ENCODE measurements at places on chromosomes 16 and 17. TPM values are rescaled to one million over a fixed set of nuclear protein-coding genes. Genes with fewer than 3 reads are reported as not detected.

- DNase-seq: no peak
Measured at GRCh38 chr17:75542728-75543336, 17.3 kb downstream of the LLGL2 start.

DNA sequence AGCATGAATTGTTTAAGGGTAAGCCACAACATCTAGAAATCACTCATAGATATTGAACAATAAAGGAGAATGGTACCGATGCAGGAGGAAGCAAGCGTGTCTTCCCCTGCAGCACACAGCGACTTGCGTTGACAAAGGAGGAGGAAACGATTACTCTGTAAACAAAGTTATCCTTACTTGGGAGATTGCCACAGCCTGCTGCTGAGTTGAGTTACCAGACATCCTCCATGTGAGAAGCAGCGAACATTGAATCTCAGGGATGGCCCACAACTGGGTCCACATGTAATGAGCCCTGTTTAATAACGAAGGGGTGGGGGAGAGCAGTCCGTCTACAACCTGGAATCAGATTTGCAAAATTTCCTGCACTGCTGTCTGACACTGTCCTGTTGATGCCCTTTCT, 27.7 kb downstream of the CLUH start:
- no peak for DNase-seq

Gene C17orf78
- not detected for total RNA-seq

Gene PRSS8
- total RNA-seq: 107 TPM

Gene KRTAP2-1
- not detected for total RNA-seq

- no peak for DNase-seq
Measured at GRCh38 chr16:88922114-88922825, 54.7 kb downstream of the CBFA2T3 start.

- DNase-seq: no peak
Measured at GRCh38 chr17:49891271-49891670, 43.4 kb upstream of the TAC4 start.

DNA sequence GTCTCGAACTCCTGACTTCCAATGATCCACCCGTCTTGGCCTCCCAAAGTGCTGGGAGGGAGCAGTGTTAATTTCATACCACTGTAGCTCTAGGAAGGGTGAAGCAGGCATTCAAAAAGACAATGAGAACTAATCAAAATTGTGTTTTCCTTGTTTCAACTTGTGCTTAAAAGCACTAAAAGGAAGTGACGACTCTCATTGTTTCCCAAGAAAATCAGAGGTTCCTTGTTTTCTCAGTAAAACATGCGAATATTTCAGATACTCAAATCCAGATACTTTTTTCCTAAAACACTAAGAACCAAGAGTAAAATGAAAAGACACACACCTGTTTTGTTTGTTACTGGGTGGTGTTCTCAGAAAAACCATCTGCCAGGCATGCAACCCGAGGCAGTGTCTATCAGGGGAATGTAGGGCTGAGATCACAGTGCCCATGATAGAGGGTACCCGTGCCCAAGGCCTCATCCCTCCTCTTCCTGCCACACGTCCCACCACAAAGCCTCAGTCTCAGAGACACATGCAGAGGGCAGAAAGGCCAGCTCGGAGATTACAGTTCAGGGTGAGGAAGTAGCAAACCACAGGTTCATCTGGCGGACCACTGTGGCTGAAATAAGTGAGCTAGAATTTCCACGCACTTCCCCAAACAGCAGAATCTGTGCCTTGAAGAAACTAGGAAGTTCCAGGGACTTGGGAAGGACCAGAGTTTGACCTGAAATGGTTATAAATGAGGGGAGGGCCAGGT, 33.7 kb downstream of the GINS3 start:
- no peak for DNase-seq

DNA sequence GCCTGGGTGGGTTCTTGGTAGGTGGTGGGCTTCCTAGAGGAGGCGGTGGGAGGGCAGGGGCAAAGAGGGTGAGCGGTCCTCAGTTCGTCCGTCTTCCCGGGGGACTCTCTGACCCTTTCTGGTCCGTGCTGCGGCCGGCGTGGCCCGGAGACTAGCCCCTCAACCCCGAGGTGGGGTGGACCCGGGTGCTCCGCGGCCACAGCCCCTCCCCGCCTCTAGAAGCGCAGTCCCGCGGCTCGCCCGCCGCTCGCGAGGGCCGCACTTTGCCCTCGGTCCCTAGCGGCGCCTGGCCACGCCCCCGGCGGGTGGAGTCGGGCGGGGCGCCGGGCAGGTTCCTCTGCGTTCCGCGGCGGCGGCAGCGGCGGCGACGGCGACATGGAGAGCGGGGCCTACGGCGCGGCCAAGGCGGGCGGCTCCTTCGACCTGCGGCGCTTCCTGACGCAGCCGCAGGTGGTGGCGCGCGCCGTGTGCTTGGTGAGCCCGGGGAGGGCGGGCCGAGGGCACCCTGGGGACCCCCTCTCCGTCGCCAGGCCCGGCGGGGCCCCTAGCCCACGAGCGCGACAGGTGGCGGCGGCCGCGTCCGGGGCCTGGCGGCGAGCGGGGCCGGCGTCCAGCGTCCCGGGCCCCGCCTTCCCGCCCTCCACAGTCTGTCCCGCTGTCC, at the start of gene SYNGR2:
SYNGR2 (plus strand) TSS at position 340 of the 661 bp plus-strand sequence; CDS start at position 376, 36 bp downstream.
- peak; percentile 87 for DNase-seq

GRCh38 chr16:78216166-78216745, 116.8 kb downstream of the WWOX start:
- DNase-seq: no peak

GRCh38 chr16:78396673-78397072, 297.2 kb downstream of the WWOX start:
- DNase-seq: no peak

DNA sequence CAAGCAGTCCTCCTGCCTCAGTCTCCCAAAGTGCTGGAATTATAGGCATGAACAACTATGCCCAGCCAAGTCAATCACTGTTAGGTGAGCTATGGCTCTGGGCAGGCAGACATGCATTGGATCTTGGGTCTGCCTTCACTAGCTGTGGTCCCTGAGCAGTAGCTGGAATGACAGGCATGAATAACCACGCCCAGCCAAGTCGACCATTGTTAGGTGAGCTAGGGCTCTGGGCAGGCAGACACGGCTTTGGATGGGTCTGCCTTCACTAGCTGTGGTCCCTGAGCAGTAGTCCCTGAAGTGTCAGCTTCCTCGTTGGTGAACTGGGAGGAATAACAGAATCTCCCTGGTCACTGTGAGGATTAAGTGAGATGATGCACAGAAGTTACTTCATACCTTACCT, 6.4 kb downstream of the MRM3 start:
- DNase-seq: no peak

Gene ZMYND15
- total RNA-seq: 0.18 TPM

Gene FN3KRP
- total RNA-seq: 31.8 TPM

Gene SLC9A5
- total RNA-seq: 3.4 TPM

DNA sequence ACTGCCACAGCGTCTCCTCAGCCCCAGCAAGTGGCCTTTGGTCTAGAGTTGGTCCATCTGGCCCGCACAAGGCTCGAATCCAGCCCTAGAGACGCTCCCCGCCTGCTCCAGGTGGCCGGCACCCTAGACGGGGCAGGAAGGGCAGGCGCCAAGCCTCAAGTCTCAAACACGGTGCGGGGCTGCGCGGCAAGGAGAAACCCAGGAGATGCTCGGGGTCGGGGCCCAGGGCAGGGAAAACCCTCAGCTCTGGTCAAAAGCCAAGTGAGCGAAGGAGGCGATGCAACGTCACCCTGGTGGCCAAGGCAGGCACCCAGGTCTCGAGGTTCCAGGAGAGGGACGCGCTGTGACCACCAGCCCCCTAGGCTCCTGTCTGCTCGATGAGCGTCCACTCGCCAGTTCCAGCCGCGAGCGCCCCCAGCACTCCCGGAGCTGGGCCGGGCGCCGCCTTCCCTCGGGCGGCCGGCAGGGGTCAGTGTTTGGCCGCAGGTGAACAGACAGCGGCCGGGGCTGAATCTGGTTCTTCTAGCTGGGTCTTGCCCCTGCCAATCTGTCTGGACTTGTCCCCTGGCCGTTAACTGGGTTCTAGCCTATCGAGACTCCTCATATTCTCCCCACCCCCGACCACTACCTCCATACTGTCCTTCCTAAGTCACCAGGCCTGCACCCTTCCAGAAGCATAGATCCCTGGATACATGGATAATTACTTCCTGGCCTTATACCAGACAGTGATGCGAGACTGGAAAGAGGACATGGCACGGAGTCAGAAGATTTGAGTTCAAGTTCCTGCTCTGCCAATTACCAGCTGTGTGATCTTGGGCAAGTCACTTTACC, 44.0 kb downstream of the PRAC1 start:
- peak; percentile 79 for DNase-seq

DNA sequence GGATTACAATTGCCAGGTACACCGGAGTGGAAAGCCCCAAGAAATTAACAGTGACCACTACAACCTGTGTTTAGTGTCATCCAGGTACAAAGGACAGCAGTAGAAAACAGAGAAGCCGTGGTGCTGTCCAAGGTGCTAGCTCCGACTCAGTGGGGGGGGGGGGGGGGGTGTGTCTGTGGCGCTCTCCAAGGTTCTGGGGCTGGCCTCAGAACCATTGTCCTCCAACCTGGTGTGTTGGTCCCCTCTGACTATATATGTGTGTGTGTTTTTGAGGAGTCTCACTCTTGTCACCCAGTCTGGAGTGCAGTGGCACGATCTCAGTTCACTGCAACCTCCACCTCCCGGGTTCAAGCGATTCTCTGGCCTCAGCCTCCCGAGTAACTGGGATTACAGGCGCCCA, 5.8 kb upstream of the ZNF23 start:
- DNase-seq: peak; percentile 37

DNA sequence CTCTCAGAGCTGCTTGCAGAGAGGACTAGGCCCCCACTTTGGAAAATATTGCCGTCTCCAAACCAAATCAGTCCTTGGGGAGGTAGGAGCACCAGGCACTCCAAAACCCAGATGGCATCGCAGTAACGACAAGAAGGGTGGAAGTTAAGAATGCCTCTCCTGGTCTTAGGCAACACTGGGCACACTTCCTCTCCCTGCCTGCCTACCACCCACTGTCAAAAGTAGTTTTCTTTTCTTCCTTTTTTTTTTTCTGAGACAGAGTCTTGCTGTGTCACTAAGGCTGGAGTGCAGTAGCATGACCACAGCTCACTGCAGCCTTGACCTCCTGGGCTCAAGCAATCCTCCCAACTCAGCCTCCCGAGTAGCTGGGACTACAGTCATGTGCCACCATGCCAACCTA, 47.2 kb downstream of the SRL start:
- no peak for DNase-seq

DNA sequence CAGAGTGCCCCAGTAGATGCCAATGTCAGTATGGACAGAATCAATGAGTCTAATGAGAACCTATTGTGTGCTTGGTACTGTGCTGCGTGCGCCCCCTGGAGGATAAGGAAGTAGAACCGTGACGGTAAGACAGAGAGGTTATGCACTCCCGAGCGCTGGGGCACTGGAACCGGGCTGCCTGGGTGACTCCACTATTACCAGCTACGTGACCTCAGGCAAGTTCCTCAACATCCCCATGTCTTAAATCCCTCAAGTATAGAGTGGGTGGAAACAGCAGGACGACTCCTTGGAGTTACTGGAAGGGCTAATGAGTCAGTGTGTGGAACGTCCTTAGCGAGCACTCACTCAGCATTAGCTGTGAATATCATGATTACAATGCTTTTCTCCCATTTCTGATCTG, 16.2 kb downstream of the CHST4 start:
- DNase-seq: peak; percentile 18

DNA sequence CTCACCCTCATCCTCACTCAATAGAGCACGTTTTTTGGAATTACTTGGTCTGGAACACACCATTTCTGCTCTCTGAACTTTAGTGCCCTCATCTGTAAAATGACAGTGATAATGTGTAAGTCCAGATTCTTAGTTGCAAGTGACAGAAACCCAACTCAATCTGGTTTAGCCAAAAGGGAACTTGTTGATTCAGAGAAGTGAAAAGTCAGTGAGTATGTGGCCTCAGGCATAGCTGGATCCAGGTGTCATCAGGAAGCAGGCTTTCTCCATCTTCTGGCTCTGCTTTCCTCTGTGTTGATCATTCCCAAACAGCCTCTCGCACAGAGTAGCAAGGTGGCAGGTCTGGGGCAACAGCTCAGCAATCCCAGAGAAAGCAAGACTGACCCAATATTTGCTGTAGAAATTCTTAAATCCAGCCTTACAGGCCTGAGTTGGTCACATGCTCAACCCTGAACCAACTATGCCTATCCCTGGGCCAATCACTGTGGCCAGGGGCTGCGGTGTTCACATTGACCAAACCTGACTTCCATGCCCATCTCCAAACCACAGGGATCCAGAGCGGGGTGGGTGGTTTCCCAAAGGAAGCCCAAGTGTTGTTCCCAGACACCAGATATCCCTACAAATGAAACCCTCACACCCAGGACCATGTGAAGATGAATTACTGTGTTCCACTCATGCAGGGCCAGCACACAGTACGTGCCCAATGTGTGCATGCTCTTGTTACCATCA, 23.3 kb upstream of the ALKBH5 start:
- no peak for DNase-seq

DNA sequence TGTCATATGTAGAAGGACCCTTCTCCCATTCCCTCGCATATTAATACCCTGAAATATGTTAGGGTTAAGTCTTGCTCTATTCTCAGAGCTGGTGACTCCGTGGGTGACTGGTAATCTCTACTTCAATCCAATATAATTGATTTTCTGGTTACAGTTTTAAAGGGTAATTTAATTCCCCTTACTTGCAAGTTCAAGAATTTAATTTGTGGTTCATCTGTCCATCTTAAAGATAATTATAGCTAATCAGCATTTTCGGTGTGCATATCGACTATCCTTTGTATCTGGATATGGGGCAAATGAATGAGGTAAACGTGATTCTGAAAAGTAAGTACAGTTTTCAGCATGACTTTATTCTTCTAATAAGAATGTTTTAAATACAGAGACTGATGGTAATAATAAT, 250.0 kb downstream of the CNTNAP4 start:
- no peak for DNase-seq

- DNase-seq: no peak
Measured at GRCh38 chr17:61897548-61898180, 30.1 kb downstream of the INTS2 start.

DNA sequence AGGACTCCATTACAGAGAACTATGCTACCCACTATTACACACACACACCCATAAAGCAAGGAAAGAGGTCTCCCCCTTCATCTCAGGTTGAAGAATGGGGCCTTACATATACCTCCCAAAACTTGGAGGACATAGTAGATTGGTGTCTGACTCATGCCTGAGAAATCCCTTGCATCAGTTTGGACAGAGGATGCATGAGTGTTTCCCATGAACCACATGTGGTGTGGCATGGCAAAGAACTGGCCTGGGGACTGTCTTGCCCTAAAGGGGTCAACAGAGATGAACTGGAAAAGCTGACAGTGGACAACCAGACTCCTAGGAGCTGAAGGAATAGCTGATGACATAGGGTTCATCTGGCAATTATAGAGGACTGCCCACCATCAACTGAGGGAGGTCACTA, 54.0 kb downstream of the DYNLRB2 start:
- DNase-seq: no peak

Gene MFSD6L
- 10.7 TPM for total RNA-seq

Gene ABCA9
- total RNA-seq: 0.14 TPM

Gene OXLD1
- 18.6 TPM for total RNA-seq

DNA sequence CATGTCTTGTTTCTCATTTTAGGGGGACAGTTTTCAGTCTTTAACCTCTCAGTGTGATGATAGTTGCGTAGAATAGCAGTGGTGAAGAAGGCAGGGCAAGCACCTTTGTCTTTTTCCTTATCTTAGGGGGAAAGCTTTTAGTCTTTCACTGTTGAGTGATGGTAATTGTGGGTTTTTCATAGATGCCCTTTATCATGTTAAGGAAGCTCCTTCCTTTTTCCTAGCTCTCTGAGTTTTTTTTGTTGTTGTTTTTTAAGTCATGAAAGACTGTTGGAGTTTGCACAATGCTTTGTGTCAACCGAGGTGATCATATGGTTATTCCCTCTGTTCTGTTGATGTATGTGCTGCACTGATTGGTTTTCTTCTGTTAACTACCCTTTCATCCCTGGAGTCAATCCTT, 15.7 kb downstream of the NOL11 start:
- no peak for DNase-seq

Data from progenitor cell of endocrine pancreas (in vitro differentiated cells).